ENCODE measurements at places on chromosomes 3 and 15. TPM values are rescaled to one million over a fixed set of nuclear protein-coding genes. Genes with fewer than 3 reads are reported as not detected.

The KATNBL1 gene
- 51.4 TPM for total RNA-seq

The TAGLN3 gene
- total RNA-seq = 7.2 TPM

The ZNF385D gene
- 11.2 TPM for total RNA-seq

The TMEM43 gene
- total RNA-seq = 27.0 TPM

The SH3GL3 gene
- total RNA-seq = 16.3 TPM

The LCMT2 gene
- total RNA-seq = 9.3 TPM

The ARNT2 gene
- 13.8 TPM for total RNA-seq

The ZMAT3 gene
- total RNA-seq = 10.4 TPM

The CAPN3 gene
- 0.75 TPM for total RNA-seq

The CSTA gene
- total RNA-seq = not detected

The RGMA gene
- 39.8 TPM for total RNA-seq

The GPR27 gene
- total RNA-seq = 13.8 TPM

The NPAP1 gene
- total RNA-seq = 0.07 TPM

The HRH1 gene
- not detected for total RNA-seq

The SLC12A1 gene
- 1.0 TPM for total RNA-seq

The LSAMP gene
- 3.8 TPM for total RNA-seq

The TMEM266 gene
- 2.6 TPM for total RNA-seq

The CDHR4 gene
- 0.50 TPM for total RNA-seq

The GOLGA6L7 gene
- not detected for total RNA-seq

The LIPC gene
- total RNA-seq = not detected

The TLR9 gene
- not detected for total RNA-seq

The TRIM42 gene
- total RNA-seq = not detected

The GCSAM gene
- not detected for total RNA-seq

The BCL2A1 gene
- not detected for total RNA-seq

The ANKUB1 gene
- not detected for total RNA-seq

The NMNAT3 gene
- total RNA-seq = 3.5 TPM

The SLC27A2 gene
- 5.8 TPM for total RNA-seq

The EPHB3 gene
- total RNA-seq = 0.80 TPM

The TRPC1 gene
- total RNA-seq = 23.1 TPM

The PCSK6 gene
- total RNA-seq = 3.3 TPM

The NMB gene
- total RNA-seq = 12.4 TPM

The SLC4A7 gene
- total RNA-seq = 66.6 TPM

The ZNF502 gene
- total RNA-seq = 3.5 TPM

The SSUH2 gene
- 0.73 TPM for total RNA-seq

The NAALADL2 gene
- total RNA-seq = 0.69 TPM

The CFAP91 gene
- 5.4 TPM for total RNA-seq

The GOLGA6A gene
- total RNA-seq = 3.3 TPM

The PRICKLE2 gene
- total RNA-seq = 8.9 TPM

The TRH gene
- not detected for total RNA-seq

The LRTM1 gene
- not detected for total RNA-seq

The PTPRG gene
- total RNA-seq = 90.1 TPM

The PCCB gene
- total RNA-seq = 56.7 TPM

The MED12L gene
- total RNA-seq = 24.0 TPM
